IPS DF 19.7 (cell line): ENCODE measurements at places on chromosomes 13 and 19.

- DNase-seq, result peak; percentile 93
These were observed 8.6 kb downstream of the C19orf81 start for GRCh38 chr19:50657712-50658440.

DNA sequence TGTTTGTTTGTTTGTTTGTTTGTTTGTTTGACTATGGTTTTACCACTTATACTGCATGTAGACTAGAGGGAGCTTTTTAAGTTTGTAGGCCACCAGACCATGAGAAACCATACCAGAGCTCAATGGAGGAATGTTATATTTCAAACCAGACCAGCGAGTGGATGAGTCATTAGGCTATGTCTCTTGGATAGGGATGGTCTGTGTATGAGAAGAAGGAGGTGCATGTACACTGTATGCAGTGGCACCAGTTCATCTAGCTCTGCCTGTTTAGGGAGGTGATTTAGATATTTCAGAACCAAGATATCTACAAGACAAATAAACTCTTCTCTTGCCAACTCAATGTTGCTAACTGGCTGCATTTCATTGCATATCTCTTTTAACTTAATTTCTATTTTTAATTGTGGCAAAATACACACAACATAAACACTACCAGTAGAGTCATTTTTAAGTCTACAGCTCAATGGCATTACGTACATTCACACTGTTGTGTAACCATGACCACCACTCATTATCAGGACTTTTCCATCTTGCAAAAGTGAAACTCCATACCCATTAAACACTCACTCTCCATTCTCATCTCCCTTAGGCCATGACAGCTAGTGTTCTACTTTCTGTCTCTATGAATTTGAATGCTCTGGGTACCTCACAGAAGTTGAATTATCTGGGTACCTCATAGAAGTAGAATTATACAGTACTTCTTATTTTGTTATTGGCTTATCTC, 29.2 kb downstream of the SYDE1 start:
- no peak for DNase-seq

- no peak for DNase-seq
These were observed 469.8 kb downstream of the DCT start for GRCh38 chr13:94009701-94010100.

DNA sequence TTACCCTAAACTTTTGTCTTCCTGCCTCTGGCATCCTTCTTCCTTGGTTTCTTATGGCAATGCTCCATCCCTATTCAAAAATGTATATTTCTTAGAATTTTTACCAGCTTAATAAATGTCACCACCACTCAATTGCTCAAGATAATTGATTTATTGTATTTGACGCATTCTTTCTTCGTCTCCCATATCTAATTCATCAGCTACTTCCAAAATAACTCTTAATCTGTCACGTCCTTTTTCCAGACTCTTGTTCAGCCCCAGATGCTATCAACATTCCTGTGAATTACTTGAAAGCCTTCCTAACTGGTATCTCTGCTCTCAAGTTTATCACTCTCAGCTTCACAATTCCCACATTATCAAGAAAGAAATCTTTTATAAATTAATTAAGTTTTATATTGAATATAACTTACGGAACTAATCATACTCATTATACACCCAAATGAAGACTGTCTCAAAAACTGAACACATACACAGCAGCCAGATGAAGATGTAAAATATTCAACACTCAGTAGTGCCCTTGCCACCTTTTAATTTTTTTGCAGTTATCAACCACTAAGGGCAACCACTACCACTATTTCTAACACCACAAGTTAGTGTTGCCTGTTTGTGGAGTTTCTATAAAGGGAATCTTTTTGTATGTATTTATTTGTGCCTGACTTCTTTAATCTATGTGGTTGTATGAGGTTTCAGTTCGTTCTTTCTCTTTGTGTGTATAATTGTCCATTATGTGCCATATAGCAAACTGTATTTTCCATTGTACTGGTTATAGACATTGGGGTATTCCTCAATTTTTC, 2295.4 kb downstream of the PCDH9 start:
- DNase-seq, result no peak

GRCh38 chr13:109924376-109924775, 138.0 kb upstream of the IRS2 start:
- DNase-seq, result no peak

DNA sequence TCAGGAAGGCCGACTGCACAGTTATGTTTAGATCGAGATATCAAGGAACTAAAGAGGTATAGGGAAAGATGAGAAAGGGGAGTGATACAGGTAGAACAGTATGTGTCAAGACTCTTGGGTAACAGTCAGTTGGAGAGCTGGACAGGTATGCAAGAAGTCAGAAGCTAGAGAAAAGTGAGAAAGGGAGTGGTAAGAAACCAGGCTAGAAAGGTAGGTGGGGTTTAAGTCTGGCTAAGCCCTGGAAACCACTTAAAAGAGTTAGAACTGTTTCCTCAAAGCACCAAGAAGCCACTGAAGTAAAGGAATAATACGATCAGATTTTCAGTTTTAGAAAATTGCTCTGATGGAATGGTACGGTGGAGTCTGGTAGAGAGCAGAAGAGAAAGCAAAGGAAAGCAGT, 196.4 kb downstream of the VWA8 start:
- DNase-seq, result no peak

- DNase-seq, result no peak
These were observed 577.2 kb downstream of the MYO16 start for GRCh38 chr13:109206616-109207015.

GRCh38 chr13:30790592-30790991, 55.2 kb downstream of the ALOX5AP start:
- DNase-seq, result no peak

- peak; percentile 33 for DNase-seq
These were observed 102.0 kb downstream of the SLITRK1 start for GRCh38 chr13:83780227-83780626.

DNA sequence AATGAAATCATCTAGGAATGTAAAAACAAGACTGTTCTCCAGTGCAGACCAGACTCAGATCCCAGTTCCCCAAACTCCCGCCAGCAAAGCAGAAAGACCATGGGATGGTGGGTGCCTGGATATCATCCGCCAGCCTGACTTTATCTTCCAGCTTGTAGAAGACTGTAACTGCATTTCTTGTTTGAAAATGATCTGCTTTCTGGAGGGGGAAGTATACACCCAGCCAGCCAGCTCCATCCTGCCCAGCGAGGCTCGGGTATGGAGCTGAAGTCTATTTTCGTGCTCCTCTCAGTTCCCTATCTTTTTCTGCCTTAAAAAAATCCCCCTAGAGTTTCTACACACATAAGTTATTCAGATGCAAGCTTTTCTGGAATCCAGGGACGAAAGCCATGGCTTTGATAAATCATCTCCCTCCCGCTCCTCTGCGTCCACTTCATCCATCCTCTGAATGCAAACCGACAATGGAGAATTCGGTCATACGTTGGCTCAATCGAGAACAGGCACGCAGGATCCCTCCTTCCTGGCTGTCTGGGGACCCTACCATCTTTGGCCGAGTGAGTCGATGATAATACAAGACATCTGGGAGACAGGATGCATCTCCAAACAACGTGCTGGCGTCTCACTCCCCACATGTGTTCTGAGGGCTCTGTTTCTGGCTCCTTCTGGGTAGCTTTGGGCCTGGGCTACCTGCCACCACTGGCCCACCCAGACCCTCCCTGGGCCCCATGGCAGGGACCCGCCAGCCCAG, 31.2 kb downstream of the CEBPG start:
- DNase-seq, result no peak

DNA sequence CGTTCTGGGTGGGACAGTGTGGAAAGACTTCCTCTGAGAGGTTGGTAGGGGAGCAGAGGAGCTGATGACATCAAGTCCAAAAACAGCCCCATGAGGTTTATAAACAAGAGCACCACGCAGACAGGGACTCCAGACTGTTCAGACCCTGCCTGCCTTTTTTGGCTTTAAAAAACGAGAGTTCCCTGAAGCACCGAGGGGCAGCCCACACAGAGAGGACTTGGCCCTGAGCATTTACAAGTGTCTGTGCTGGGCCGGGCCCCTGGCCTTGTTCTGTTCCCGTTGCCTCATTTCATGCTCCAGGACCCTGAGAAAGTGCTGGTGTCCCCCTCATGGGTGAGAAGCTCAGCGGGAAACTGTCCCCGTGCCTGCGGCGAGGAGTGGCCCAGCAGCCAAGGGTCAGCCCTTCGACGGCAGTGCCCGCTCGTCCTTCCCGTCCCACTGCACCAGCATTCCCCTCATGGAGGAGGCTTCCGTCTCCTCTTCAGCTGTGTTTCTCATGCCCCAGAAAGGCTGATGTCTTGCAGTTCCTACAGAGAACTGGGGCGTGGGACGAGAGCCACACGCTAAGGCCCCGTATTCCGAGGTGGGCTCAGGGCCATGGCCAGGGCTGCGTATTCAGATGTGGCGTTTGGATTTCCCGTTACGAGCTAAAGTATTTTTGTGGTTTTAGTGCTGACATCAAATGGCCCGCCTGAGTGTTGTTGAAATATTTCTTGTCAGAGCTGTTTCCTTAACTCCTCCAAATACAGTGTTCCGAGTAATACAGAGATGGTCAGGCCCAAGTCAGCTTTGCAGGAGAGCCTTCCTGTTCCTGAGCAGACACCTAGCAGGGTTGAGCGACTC, 93.5 kb downstream of the ATP11A start:
- DNase-seq, result no peak

DNA sequence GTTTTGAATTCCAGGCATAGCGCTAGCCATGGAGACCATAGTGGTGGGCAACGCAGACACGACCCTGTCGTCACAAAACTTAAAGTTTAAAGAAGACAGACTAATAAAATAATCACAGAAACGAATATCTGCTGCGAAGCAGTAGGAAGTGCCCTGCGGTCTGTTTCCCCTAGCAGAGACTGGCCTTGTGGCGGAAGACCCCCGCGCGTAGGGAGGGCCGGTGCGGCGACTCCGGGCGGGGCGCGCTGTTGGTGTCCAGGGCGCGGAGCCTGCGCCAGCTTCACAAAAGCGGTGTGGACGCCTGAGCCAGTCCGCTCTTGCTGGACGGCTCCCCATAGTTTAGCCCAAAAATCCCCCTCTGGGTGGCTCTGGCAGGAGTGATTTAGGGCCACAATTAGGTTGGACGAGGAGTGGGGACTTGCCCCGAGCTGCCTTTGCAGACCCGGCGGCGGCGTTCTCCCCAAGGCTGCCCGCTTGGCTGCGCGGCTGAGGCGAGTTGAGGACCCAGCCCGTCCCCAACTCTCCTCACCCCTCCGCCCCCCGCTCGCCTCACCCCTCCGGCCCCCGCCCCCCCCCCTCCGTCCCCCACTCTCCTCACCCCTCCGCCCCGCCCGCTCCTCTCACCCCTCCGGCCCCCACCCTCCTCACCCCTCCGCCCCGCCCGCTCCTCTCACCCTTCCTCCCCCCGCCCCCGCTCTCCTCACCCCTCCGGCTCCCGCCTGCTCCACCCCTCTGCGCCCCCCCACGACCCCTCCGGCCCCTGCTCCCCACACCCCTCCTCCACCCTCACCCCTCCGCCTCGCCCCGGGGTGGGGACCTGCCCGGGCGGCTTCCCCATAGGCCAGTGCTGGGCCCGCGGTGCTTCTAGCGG, 14.2 kb upstream of the LATS2 start:
- DNase-seq, result no peak

DNA sequence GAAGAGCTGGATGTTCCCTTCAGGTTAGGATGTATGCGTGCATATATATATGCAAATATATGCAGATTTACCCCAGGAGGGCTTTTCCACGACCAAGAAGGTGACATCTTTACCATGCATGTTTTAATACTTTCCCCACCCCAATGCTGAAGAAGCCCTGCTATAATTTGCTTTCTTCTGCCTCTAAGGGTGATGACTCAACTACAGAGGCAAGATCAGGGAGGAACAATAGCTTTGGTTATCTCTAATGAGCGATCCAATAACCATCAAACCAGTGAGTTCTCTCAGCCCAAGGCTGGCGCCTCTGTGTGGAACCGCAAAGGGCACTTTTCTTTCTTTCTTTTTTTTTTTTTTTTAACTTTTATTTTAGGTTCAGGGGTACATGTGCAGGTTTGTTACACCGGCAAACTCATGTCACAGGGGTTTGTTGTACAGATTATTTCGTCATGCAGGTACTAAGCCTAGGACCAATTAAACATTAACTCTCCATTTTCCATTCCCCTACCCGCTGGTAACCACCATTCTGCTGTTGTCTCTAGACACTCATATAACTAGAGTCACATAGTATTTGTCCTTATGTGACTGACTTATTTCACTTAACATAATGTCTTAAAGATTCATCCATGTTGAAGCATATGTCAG, 25.7 kb upstream of the UBE2L5 start:
- DNase-seq, result no peak

- DNase-seq, result no peak
These were observed 14.6 kb downstream of the GNA11 start for GRCh38 chr19:3108775-3109174.

DNA sequence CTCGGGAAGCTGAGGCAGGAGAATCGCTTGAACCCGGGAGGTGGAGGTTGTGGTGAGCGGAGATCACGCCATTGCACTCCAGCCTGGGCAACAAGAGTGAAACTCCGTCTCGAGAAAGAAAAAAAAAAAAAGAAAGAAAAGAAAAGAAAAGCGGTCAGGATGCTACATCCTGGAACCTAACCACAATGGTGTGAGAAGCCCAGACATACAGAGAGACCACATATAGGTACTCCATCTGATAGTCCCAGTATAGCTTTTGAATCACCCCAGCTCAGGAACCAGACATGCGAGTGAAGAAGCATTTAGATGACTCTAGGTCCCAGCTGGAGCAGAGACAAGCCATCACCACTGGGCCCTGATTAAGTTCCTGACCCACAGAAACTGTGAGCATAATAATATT, 3.2 kb downstream of the IFNL1 start:
- DNase-seq, result no peak

DNA sequence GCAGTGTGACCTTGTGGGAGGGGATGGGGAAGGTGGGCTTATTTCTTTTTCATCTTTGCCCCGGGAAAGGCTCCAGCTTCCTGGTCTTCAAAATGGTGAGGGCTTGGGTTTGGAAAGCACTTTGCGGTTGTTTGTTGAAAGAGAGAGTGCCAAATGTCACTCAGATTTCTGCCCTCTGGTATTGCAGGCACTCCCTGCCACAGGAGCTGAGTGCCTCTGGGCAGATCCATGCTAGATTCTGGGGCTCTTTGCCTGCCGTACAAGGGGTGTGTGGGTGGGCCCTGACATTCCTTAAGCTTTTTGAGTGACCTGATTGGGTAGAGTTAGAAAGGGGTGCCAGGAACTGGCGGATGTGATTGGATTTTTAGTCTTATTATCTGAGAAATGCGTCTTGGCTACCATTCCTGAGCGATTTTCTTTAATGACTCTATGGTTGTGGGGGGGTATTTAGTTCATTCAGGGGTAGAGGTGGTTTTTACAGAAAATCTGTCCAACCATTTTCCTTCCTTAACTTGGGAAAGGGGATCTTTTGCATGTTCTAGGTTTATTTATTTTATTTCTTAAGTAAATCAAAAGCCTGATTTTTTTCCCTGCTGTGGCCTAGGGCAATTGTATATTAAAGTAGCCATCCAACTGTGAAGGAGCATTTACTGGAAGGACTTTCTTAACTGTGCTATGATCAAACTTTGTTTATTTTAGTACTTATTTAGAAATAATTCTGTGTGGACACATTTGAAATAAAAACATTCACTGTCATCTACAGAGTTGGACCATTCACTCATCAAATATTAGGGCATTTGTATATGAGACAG, 3.2 kb downstream of the ARHGAP35 start:
- no peak for DNase-seq

DNA sequence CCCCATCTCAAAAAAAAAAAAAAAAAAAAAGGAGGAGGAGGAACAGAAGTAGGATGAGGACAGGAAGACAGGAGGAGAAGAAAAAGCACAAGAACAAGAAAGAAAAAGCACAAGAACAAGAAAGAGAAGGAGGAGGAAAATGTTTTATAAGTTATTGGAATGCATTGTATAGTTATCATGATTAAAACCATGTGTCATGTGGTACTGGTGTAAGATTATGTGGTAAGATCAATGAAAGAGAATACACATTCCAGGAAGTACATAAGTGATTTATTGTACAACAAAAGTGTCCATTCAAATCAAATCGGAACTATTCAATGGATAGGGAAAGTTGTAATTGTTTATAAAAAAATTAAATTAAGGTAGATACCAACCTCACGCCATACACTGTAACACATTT, 167.7 kb downstream of the MZT1 start:
- no peak for DNase-seq
